ENCODE measurements at places on chromosomes 5 and 9. TPM values are rescaled to one million over a fixed set of nuclear protein-coding genes. Genes with fewer than 3 reads are reported as not detected.

- DNase-seq = no peak
Measured at GRCh38 chr9:13064676-13065075, 214.8 kb downstream of the MPDZ start.

GRCh38 chr5:86977190-86977589, 290.5 kb upstream of the RASA1 start:
- DNase-seq = no peak

DNA sequence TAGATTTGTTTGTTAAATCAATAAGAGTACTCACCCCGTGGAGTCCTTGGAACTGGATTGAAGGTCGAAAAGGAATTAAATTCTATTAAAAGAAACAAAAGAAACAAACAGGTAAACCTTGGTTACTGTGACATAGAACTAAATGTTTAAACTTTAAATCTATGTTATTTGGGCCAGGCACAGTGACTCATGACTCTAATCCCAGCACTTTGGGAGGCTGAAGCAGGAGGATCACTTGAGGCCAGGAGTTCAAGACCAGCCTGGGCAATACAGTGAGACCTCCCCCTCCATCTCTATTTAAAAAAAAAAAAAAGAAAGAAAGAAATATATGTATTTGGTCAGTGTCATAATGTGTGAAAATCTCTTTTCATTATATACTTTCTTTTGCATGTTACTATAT, 18.7 kb downstream of the ELL2 start:
- DNase-seq = no peak

GRCh38 chr5:103435136-103435889, 127.3 kb downstream of the NUDT12 start:
- DNase-seq = no peak

HCN1 gene
- 0.02 TPM for total RNA-seq

DNA sequence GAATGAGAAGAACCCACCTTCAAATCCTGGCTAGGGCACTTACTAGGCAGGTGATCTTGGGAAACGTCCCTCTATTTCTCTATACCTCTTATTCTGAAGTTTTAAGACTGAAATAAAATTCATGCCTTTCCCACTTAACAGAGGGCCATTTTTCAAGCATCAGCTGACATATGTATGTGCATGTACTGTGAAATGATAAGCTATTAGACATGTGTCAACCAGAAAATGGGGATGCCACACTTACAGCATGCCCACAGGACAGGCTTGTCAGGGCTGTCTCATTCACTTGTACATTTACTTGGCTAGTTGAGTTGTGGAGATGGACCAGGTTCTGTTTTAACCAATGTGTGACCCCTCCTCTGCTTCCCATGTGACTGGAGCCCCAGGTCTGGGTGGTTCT, 78.5 kb downstream of the C9orf152 start:
- DNase-seq = no peak

CD274 gene
- 0.61 TPM for total RNA-seq

GRCh38 chr5:180467028-180467975, 26.9 kb upstream of the CNOT6 start:
- DNase-seq = no peak

GRCh38 chr9:130938652-130939404, at the start of gene FIBCD1:
Gene FIBCD1, minus strand, starts transcription at chr9:130939247. Its CDS starts 640 bp downstream, at chr9:130938607.
- no peak for DNase-seq

TSSK1B gene
- not detected for total RNA-seq

GRCh38 chr9:83472764-83473163, 65.4 kb downstream of the FRMD3 start:
- DNase-seq = no peak

DNA sequence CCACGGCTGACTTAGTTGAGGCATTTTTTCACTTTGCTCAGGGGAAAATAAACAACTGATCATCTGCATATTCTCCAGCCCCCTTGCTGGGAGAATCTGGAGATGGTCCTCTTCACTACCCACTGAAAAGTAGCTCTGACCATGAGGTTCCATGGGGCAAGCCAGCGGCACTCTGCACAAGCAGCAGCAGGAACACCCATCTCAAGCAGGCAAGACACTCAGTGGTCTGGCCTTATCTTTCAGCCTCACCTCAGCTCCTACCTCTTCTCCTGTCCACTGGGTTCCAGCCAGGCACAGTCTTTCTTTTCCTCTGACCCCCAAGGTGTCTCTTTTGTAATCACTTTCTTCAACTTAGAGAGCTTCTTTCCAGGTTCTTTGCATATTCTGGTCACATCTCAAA, 280.8 kb upstream of the GRIA1 start:
- DNase-seq = no peak

GRCh38 chr5:72651779-72652178, 144.6 kb upstream of the ZNF366 start:
- DNase-seq = no peak

DNA sequence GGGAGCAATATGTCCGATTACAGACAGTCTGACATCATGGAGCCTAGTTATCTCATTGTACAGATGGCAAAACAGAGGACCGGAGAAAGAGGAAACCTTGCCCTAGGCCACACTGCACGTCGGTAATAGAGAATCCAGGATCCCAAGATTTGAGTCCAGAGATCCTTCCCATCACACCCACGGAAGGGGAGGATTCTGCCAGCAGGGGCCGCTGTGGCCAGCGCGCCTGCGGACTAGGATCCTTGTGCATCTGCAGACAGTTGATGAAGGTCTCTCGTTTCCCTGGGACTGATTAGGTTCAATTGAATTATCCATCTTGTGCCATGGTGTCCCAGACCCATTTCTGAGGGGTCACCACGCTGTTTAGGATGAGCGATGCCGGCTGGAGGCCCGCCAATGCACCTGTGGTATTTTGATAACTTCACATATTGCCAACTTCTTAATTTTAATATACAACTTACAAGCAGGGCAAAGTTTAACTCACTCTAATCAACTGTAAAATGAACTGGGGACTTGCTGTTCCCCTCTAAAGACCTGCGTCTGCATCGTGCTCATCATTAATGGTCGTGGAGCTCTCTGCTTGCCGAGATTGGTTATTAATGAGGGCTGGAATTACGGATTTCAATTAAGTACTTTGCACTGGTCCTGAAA, 592.7 kb upstream of the BRINP1 start:
- no peak for DNase-seq

- no peak for DNase-seq
Measured at GRCh38 chr9:121204121-121204520, 2.5 kb upstream of the RAB14 start.

DNA sequence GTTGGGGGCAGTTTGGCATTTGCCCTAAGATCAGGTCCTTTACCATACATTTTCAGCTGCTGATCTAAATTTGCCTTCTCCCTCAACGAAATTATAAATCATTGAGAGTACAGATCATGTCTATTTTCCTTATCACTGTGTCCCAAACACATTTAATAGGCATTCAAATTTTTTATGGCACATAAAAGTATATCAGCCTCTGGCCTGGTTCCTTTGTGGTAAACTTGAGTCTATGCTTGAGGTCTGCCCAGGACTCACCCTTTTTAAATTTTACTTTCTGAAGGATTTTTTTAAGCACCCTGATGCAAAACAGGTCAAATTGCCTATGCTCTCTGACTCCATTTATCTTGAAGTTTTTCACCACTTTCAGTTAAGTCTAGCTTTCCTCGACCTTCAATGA, 163.6 kb upstream of the GRIN3A start:
- DNase-seq = no peak

NUTM2G gene
- total RNA-seq = not detected

DNA sequence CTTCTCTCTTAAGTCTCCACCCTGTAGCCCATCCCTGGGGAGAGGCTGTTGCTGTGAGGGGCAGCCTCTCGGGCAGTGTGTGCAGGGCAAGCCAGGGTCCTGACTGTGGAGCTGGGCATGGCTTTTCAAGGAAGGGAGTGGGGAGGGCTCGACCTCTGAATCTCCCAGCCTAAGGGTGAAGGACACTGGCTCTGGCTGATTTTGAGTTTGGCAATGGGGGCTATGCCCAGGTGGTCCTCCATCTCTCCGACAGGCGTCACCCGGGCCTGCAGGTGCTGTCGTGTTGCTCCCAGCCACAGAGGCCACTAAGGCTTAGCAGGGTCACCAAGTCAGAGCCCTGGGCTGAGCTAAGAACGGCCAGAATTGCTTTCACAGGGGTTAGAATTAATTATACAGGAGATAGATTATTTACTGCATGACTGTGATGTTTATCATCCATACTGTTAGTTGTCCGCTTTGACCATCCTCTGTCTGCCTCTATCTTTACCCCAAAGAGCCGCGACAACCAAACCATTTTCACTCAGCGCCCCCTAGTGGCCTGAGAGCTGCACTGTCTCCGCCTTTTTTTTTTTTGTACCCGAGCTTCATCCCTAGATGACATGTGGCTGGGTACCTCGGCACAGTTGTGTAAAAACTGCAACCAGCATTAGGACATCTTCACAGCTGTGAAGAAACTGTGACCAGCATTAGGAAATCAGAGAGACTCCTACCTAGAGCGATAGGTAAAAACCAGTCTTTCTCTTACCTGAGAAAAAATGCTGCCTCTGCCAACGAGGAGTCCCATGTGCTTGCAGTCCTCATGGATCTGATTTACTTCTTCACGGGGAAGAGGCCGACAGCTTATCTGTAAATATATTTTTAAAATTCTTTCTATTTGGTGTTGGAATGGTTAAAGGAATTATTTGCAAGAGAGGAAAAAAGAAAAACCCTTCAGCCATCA, 44.5 kb downstream of the AGXT2 start:
- no peak for DNase-seq

DNA sequence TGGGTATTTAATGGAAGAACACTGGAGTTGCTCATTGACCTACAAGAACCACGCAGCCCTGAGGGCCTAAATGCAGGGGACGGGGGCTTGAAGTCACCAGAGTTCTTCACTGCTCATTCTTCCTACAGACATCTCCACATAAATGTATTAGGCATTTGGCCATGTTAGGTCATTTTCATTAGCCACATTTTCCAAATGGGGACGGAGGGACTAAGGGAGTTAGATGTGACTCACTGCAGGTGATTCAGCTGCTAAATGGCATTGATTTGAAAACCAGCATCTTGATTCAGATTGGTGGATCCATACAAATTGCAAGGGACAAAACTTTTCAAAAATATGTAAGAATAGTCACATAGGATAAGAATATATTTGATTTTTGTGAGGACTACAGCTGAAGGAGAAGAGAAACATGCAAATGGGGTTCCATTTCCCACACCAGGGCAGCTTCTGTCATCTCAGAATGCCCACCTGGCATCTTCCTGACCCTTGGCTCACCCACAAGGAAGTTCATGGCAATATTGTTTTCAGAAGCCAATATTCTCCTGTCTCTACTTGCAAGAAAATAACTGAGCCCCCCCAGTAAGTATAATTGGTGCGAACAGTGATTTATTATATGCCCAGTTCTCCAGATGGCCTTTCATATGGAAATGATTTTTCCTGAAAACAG, 264.8 kb downstream of the DOCK8 start:
- no peak for DNase-seq

GRCh38 chr9:69044240-69045219, 9.0 kb downstream of the FXN start:
- no peak for DNase-seq

C5orf58 gene
- not detected for total RNA-seq

MYMK gene
- not detected for total RNA-seq

DNA sequence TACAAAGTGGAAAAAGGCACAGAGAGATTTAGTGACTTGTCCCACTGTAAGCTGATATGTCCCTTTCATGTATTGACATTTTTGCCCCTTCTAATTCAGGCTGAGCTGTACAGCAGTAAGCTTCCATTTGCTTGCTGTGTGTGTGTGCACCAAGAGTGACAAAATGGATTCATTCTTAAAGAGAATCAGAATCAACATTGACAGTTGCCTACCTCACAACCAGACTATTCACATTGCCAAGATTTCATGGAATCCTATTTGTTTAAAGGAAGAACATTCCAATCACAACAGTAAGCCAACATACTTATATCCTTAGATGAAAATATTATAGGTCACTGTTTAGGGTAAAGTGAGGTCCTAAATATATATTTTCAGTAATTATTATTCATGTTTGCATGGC, 102.6 kb downstream of the TMEM232 start:
- DNase-seq = no peak

ALDH1A1 gene
- 32.8 TPM for total RNA-seq

- no peak for DNase-seq
Measured at GRCh38 chr9:136219276-136219675, 14.3 kb upstream of the LHX3 start.

- no peak for DNase-seq
Measured at GRCh38 chr9:91374939-91375338, 13.2 kb upstream of the AUH start.
